ENCODE measurements at places on chromosomes 5 and 9. TPM values are rescaled to one million over a fixed set of nuclear protein-coding genes. Genes with fewer than 3 reads are reported as not detected.

GRCh38 chr5:44385291-44385900 lies 3.8 kb downstream of the FGF10 start:
- no peak for DNase-seq

GRCh38 chr5:91266184-91266705 lies 116.9 kb downstream of the ARRDC3 start:
- DNase-seq, result peak; percentile 46

DNA sequence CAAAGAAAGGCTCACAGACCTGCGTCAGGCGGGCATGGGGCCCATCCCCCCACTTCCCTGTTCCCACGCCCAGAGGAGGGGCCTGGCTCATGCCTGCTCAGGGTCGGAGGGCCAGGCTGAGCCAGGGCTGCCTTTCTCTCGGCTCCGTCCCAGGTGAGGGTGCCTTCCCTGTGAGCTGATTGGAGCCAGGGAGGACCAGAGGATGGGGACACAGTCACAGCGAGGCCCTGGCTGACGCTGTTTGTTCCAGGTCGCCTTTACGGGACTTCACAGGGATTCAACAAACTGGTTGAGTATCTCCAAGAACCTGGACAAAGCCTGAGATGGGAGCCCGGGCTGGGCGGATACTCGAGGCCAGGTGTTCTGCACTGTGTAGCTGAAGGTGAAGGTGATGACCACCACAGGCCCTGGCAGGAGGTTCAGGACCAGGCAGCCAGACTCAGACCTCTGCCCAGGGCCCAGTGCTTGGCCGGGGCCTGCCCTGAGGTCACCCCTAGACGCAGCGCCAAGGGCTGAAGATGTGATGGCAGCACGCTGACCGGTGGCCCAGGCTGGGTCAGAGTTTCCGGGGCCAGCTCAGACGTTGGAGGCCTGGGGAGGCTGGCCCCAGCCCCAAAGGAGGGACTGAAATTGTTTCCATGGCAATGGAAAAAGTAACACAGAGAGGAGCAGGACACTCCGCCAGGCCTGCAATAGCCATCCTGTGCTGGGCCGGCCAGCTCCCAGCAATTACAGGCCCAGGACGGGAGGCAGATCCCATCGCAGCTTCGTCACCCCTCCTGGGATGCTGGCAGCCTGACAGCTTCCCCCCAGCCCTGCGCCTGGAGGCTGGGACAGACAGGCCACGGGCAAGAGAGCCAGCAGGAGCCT lies 65.3 kb upstream of the ADAMTS2 start:
- no peak for DNase-seq

FOXD4L5 gene
- not detected for polyA plus RNA-seq

DNA sequence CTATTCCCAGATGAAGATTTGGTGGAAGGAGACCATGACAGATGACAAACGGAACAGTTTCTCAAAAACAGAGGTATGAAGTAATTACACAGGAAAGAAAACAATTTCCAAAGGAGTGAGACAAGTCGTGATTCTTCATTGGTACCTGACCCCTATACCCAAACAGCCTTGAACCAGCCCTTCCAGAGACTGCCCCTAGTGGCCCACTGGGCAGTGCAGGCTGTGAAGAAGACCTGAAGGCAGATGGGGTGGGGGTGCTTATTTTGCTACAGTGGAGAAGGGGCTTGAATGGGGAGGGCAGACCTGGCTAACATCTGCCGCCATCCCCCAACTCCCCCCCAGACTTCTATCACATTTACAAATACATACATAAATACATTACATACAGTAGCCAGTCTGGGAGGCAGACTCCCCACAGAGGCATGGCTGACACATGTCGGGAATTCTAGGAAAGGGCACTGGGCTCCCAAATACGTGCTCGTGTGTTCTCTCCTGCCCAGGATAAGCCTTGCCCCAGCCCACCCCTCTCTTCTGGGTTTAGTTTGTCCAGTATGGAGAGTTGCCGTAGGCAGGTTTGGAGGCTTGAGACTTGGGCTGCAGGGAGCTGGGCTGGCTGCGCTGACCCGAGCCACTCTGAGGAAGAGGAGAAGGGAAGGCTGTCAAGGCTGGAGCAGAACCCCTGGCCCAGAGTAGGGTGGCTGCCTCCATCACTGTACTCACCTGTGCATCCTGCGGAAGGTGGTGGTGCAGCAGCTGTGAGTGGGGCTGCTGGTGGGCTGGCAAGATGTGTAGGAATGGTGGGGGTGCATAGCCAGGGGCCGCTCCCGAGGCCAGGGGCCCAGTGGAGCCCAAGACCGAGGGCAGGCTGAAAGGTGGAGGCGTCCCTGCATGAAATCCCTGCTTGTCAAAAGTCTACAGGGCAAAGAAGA lies 105.3 kb downstream of the UBE2R2 start:
- DNase-seq, result no peak

IFNA21 gene
- polyA plus RNA-seq, result not detected

QRFP gene
- not detected for polyA plus RNA-seq

GRCh38 chr9:133103183-133103986 lies 17.7 kb downstream of the RALGDS start:
- no peak for DNase-seq

GABRB2 gene
- polyA plus RNA-seq, result not detected

FOXI1 gene
- polyA plus RNA-seq, result not detected

- no peak for DNase-seq
These were observed 91.3 kb downstream of the DPYSL3 start for GRCh38 chr5:147418613-147419012.

DNA sequence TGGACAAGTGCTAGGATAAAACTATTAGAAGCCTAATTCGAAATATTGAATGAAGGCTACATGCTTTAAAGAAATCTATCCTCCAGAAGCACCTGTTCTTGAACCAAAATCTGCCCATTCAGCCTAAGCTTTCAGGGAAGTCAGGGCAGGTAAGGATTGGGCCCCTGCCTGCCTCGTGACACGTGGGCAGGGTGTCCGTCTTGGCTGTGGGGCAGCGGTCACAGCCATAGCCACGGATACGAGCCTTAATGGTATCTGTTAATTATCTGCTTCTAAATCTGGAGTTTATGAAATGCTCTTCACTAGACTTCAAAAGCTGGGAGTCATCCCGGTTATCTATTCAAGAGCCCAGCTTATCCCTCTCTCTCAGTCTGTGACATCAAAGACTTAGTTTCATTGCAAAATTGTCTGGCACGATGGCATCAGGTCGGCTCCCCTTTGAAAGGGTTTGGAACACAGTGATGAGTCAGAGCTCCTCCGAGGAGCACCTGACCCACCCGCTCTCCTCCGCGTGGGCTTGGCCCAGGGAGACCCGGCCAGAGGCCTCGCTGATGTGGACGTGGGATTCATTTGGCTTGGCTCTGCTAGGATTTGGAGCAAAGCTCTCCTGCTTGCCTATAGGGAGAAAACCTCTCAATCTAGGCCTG lies 135.9 kb downstream of the MACROH2A1 start:
- no peak for DNase-seq

FCN2 gene
- polyA plus RNA-seq, result not detected

DNA sequence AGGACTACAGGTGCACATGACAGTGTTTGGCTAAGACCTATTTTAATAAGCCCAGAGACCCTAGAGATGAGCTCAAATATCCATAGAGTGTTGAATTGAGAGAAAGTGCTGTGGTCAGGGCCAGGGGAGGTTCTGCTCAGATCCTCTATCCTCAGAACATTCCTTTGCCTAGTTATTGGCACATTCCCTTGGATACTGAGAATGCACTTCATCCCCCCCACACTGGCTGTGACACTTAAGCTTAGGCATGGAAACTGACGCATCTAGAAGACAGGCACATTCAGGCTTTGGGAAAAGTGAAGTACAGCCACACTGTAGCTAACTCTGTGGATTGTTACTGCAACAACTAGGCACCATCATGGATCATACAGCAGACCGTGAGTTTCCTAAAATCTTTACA lies 27.1 kb upstream of the RASGRF2 start:
- no peak for DNase-seq

- DNase-seq, result no peak
These were observed 42.2 kb downstream of the OSMR start for GRCh38 chr5:38888041-38888440.

- no peak for DNase-seq
These were observed 161.4 kb downstream of the SLIT3 start for GRCh38 chr5:169139480-169140050.

Measured in foreskin keratinocyte (primary cell).